ENCODE measurements at places on chromosomes 2 and 18.

- no peak for DNase-seq
Measured at GRCh38 chr2:85135660-85135914, 2.4 kb downstream of the TCF7L1 start.

GRCh38 chr2:231693956-231694355 is 14.4 kb upstream of the PTMA start:
- no peak for DNase-seq

DNA sequence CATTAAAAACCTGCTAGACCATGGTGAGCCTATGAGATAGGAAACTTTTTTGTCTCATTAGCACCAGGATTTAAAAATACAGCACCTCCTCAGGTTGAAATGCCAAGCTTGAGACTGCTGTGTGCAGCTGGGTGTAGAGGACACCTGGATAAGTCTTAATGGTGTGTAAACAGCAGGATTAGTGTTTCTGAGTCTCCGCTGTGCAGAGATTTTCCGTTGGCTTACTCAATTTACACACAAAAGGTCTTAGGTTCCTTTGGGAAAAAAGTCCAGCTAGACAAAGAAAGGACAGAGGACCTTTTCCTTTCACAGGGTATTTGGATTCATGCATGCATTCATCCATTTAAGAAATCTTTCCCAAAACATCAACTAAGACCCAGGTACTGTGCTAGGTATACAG is 168.1 kb downstream of the NRXN1 start:
- DNase-seq, result no peak

- DNase-seq, result no peak
Measured at GRCh38 chr2:38380397-38381130, 3.5 kb upstream of the ATL2 start.

- DNase-seq, result no peak
Measured at GRCh38 chr2:49154891-49155290, 576 bp upstream of the FSHR start.

- no peak for DNase-seq
Measured at GRCh38 chr2:220106065-220106464, 478.6 kb downstream of the SLC4A3 start.

GRCh38 chr18:22172120-22172582 is 2.8 kb downstream of the GATA6 start:
- DNase-seq, result no peak

DNA sequence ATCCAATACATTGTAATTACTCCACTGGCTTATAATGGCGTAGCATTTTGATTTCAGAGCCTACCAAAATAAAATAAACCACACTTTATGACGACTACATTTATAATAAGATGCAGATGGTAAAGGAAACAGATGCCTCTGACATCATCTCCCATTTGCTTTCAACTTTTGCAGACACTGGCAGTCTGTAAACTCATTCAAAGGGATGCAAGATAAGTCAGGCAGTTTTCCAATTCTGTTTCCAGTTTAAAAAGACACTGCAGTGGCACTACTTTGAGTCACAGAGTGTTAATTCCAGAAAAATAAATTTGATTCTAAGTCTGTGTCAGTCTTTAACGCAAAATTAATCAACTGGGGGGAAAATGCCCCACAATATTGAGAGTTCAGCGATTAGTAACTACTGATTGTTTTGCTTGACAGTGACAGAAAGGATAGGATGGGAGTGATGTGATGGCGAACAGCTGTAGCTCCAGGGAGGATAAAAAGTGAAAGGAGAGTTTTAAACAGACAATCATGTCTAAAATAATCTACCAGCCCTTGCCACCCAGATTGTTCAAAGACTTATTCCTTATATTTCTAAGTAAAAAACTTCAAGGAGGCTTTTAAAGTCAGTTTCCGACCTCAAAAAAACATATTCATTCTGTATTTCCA is 6.7 kb downstream of the DSEL start:
- DNase-seq, result no peak

- no peak for DNase-seq
Measured at GRCh38 chr2:185567940-185568339, 170.7 kb upstream of the FSIP2 start.
